ENCODE measurements at places on chromosomes 12 and 14. TPM values are rescaled to one million over a fixed set of nuclear protein-coding genes. Genes with fewer than 3 reads are reported as not detected.

GRCh38 chr12:58766513-58766870 is 153.8 kb downstream of the LRIG3 start:
- H3K4me3 ChIP-seq: no peak overlapping the region
- peak; percentile 65 for DNase-seq
- H3K27ac ChIP-seq: peak overlapping the region; percentile 17

DNA sequence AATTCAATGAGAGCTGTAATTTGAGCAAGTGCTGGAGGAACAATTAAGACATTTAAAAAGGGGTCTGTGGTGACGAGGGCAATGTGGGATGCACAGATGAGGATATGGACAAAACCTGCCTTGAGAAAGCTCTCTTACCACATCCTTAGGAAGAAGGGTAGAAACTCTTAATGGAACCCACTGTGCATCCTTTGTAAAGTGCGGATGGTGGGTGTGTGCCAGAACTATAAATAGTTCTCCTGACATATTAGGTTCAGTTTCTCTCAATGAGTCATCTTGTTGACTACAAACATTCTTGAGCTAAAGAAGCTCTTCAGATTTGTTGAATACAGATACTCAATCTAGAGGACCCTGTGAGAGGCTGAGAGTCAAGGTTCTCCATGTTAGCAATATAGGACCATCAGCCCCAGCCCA is 106.1 kb upstream of the ANO4 start:
- no peak overlapping the region for H3K27ac ChIP-seq
- DNase-seq: no peak
- no peaks in the 10 kb centered on the region for H3K27me3 ChIP-seq
- H3K4me1 ChIP-seq: no peaks in the 10 kb centered on the region
- H3K4me3 ChIP-seq: no peak overlapping the region

GRCh38 chr12:41234692-41235091 is 46.6 kb downstream of the PDZRN4 start:
- no peaks in the 10 kb centered on the region for H3K27me3 ChIP-seq
- no peak overlapping the region for H3K4me3 ChIP-seq
- H3K36me3 ChIP-seq: no peaks in the 10 kb centered on the region
- no peak for DNase-seq

DNA sequence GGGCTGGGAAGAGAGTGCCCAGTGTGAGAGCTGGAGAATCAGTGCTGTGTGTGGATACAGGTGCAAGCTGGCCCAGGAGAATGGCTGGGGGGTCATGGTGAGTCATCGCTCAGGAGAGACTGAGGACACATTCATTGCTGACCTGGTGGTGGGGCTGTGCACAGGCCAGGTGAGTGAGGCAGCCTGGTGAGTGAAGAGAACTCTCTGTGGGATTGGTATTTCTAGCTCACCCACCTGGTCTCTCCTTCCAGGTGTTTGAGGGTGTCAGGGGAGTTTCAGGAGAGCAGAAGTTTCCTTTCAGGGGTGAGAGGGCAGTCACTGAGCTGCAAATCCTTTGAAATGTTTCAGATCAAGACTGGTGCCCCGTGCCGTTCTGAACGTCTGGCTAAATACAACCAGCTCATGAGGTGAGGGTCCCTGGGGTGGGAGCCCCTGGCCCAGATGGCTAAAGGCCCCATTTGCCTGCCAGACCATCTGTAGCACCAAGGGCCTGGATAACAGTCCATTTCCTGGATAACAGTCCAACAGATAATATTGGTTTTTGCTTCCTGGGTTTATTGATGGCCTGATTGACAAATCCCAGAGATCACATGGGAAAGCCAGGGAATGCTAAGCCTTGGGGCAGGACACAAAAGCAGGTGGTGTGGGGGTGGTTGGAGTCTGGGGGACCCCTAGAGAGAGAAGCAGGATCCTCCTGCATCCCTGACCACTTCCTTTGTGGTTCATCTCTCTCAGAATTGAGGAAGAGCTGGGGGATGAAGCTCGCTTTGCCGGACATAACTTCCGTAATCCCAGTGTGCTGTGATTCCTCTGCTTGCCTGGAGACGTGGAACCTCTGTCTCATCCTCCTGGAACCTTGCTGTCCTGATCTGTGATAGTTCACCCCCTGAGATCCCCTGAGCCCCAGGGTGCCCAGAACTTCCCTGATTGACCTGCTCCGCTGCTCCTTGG is 5.5 kb upstream of the ATN1 start:
- H3K27ac ChIP-seq: no peak overlapping the region
- peaks cover 36% of the 10 kb centered on the region for H3K4me1 ChIP-seq
- no peaks in the 10 kb centered on the region for H3K27me3 ChIP-seq
- no peak for DNase-seq

NFATC4 gene
- 54.5 TPM for total RNA-seq

GRCh38 chr12:115648463-115648862 is 629.0 kb downstream of the MED13L start:
- no peaks in the 10 kb centered on the region for H3K36me3 ChIP-seq
- no peak overlapping the region for H3K4me3 ChIP-seq
- peaks cover under 1% of the 10 kb centered on the region for H3K27me3 ChIP-seq
- DNase-seq: no peak
- H3K4me1 ChIP-seq: no peaks in the 10 kb centered on the region

SSTR1 gene
- total RNA-seq: under 0.01 TPM

DNA sequence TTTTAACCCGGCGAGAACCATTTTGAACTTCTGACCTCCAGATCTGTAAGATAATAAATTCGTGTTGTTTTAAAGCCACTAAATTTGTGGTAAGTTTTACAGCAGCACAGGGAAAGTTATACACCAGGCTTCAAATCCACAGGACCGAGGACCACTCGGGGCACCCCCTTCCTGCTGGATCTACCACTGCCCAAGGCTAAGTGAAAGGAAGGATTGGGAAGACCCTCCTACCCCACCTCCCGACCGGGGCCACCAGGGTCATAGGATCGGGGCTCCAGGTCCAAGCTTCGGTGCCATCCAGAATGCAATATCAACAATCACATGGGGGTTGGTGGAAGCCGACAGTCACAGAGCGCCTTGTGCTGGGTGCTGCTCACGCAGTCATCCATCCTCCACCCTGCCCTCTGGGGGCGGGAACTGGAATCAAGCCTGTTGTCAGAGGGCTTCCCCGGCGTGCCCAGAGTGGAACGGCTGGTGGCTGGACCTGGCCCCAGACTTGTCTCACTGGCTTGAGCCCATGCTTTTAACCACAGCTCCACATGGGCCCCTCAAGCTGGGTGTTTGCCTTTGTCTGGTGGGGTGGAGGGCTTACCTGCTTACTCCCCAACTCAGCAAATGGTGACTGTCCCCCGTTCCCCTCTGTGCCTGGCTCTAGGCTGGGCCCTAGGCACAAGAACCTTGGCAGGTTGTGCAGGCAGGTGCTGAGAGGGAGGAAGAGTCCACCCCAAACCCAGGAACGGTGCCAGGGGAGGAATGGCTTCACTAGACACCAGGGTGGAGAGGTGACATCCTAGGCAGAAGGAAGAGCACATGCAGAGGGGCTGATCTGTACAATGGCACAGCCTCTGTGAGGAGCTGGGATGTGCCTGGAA is 180.3 kb upstream of the RTL1 start:
- H3K27me3 ChIP-seq: no peaks in the 10 kb centered on the region
- DNase-seq: no peak
- no peaks in the 10 kb centered on the region for H3K36me3 ChIP-seq
- H3K27ac ChIP-seq: no peak overlapping the region
- no peak overlapping the region for H3K4me3 ChIP-seq

CLMN gene
- 3.2 TPM for total RNA-seq

DNA sequence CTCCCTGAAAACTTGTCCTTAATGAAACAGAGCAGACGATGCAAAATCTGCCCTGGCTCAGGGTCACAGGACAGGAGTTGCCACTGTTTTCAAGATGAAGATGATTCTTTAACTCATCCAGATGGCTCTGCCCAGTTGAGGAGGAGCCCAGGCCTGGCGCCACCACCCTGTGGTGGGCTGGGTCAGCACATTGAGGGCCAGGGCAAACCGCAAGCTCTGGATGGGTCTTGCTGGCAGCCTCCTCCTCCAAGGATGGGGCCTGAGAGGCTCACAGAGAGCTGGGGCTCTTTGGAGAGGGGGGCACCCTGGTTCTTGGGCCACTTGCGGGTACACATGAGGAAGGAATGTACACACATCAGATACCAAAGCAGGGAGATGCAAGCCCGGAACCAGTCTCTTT is 158.2 kb downstream of the NUAK1 start:
- peaks cover 3% of the 10 kb centered on the region for H3K4me1 ChIP-seq
- no peak for DNase-seq
- no peak overlapping the region for H3K4me3 ChIP-seq

GRCh38 chr12:11397366-11397765 is 2.0 kb upstream of the PRB2 start:
- no peak overlapping the region for H3K4me3 ChIP-seq
- H3K36me3 ChIP-seq: no peaks in the 10 kb centered on the region
- H3K27ac ChIP-seq: no peak overlapping the region
- no peaks in the 10 kb centered on the region for H3K4me1 ChIP-seq

DNA sequence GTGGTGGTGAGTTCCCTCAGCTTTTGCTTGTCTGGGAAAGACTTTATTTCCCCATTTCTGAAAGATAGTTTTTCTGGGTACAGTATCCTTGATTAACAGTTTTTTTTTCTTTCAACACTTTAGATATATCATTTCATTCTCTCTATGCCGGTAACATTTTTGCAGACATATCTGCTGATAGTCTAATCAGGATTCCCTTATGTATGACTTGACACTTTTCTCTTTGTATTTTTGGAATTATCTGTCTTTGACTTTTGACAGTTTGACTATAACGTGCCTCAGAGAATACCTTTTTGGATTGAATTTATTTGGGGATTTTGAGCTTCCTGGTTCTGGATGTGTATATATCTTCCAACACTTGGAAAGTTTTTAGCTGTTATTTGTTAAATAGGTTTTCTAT is 234.8 kb upstream of the PRICKLE1 start:
- no peaks in the 10 kb centered on the region for H3K4me1 ChIP-seq
- H3K36me3 ChIP-seq: no peaks in the 10 kb centered on the region
- no peak overlapping the region for H3K4me3 ChIP-seq

CD163L1 gene
- total RNA-seq: 9.4 TPM

CCDC177 gene
- total RNA-seq: under 0.01 TPM

KLRC2 gene
- 0.13 TPM for total RNA-seq

KRT77 gene
- total RNA-seq: not detected

GPR33 gene
- total RNA-seq: not detected

GRCh38 chr12:39406262-39406661 is 36.7 kb downstream of the KIF21A start:
- no peak overlapping the region for H3K27ac ChIP-seq
- H3K36me3 ChIP-seq: no peaks in the 10 kb centered on the region
- no peaks in the 10 kb centered on the region for H3K4me1 ChIP-seq
- H3K4me3 ChIP-seq: no peak overlapping the region

DNA sequence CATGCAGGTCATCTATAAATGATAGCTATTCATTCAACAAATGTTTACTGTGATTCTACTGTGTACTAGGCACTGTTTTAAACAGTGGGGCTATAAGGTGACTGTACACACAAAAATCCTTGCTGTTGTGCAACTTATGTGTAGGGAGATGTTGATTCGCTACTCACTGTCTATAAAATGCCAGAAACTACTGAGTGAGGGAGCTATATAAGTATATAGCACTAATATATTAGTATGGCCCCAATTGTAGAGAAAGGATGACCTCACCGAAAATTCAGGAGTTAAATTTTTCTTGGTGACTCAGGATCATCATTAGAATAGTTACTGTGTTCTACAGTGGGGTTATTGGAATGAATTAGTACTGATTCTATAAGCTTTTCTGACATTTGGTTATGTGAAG is 117.4 kb downstream of the TGFB3 start:
- H3K36me3 ChIP-seq: no peaks in the 10 kb centered on the region
- no peaks in the 10 kb centered on the region for H3K27me3 ChIP-seq
- no peak overlapping the region for H3K4me3 ChIP-seq
- peaks cover 17% of the 10 kb centered on the region for H3K4me1 ChIP-seq
- DNase-seq: no peak

PLCZ1 gene
- total RNA-seq: not detected

DNA sequence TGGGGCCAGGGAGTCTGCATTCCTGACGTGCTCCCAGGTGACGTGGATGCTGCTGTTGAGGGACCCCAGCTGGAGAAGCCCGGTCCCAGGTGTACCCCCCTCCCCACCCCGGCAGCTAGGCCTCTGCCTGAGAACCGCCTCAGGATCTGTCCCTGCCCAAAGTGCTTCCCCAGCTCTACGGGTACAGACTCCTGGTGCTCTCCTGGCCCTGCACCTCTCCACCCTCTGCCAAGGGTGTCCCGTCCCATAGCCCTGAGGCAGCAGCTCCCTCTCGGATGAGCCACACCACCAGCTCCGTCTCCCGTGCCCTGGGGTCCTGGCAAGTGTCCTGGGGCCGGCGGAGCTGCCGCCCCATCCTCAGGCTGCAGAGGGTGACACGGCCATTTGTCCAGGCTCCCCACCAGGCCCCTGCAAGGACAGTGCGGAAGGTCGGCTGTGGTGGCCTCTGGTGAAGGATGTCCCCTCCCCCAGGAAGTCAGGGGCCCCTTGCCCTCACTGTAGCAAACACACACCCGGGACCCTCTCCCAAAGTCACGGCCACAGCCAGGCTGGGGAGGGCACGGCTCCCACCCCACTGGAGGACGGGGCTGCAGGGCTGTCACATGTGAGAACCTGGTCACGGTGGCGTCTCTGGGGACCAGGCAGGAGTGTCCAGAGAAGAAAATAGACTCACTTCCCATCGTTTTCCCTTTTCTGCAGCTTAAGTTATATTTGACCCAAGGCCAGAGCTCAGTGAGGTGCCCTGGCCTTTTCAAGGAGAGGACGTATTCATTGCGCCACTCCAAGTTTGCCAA is 74.4 kb upstream of the FBRSL1 start:
- no peak overlapping the region for H3K4me3 ChIP-seq
- peaks cover 32% of the 10 kb centered on the region for H3K4me1 ChIP-seq
- peaks cover 33% of the 10 kb centered on the region for H3K27me3 ChIP-seq
- H3K36me3 ChIP-seq: no peaks in the 10 kb centered on the region

DNA sequence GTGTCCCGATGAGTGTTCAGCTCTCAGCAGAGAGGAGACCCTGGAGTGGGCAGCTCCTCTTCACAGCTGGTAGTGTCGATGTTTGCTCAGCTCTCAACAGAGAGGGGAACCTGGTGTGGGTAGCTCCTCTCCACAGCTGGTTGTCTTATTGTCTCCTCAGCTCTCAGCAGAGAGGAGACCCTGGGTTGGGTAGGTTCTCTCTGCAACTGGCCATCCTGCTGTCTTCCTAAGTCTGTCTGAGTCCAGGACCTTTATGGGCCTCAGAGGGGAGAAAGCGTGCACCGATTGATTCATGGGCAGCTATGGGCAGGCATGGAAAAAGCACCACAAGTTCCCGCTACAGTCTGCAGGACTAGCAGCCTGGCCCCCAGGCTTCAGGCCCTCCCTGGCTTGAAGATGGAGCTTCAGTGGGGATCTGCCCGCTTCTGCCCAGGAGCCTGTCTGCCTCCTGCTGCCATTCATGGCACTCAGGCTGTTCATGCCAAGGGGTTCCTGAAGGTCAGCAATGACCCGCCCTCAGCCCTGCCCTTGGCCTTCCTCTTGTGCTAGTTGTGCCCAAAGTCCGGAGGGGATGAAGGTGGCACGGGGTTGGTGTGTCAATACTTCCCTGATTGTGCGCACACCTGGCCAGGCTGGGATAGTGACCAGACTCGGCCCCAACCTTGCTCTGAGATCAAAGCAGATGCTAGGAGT is 224.2 kb downstream of the KCNC2 start:
- no peak overlapping the region for H3K4me3 ChIP-seq
- H3K27ac ChIP-seq: no peak overlapping the region
- H3K36me3 ChIP-seq: no peaks in the 10 kb centered on the region
- no peaks in the 10 kb centered on the region for H3K27me3 ChIP-seq
- no peak for DNase-seq

- H3K27me3 ChIP-seq: no peaks in the 10 kb centered on the region
- DNase-seq: no peak
- H3K27ac ChIP-seq: no peak overlapping the region
- H3K4me1 ChIP-seq: no peaks in the 10 kb centered on the region
- H3K4me3 ChIP-seq: no peak overlapping the region
These were observed 72.9 kb upstream of the VASH1 start for GRCh38 chr14:76688383-76688671.

P2RX7 gene
- total RNA-seq: 1.6 TPM

Measured in muscle of leg (tissue), 16 donors.